ENCODE measurements at places on chromosomes 7 and 10.

- no peak for DNase-seq
Measured at GRCh38 chr7:99468336-99468918, 2.5 kb upstream of the ATP5MF start.

GRCh38 chr10:63143987-63144386, 10.9 kb downstream of the NRBF2 start:
- no peak for DNase-seq

DNA sequence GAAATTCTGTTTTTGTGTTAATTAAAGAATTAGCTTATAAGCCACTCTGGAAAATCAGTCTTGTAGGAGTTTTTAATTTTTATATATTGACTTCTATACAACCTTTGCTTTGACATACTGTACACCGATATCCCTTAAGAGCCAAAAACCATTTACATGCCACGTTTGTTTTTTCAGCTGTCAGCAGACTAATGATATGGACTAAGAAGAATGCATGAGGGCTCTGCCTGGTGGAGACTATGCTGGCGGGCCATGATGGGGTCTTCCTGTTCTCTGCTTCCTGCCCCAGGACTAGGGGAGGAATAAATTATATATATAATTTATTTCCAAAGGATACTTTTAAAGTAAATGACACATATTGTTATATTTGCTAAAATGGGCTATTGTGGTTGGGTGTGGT, 96.3 kb downstream of the CDK14 start:
- DNase-seq: no peak

GRCh38 chr10:71999360-72000072, 35.3 kb downstream of the CHST3 start:
- no peak for DNase-seq

- DNase-seq: peak; percentile 92
Measured at GRCh38 chr7:100478958-100479660, at the start of gene TSC22D4. Gene TSC22D4, minus strand, starts transcription at chr7:100479214. Its CDS starts 1,176 bp downstream, at chr7:100478038.

DNA sequence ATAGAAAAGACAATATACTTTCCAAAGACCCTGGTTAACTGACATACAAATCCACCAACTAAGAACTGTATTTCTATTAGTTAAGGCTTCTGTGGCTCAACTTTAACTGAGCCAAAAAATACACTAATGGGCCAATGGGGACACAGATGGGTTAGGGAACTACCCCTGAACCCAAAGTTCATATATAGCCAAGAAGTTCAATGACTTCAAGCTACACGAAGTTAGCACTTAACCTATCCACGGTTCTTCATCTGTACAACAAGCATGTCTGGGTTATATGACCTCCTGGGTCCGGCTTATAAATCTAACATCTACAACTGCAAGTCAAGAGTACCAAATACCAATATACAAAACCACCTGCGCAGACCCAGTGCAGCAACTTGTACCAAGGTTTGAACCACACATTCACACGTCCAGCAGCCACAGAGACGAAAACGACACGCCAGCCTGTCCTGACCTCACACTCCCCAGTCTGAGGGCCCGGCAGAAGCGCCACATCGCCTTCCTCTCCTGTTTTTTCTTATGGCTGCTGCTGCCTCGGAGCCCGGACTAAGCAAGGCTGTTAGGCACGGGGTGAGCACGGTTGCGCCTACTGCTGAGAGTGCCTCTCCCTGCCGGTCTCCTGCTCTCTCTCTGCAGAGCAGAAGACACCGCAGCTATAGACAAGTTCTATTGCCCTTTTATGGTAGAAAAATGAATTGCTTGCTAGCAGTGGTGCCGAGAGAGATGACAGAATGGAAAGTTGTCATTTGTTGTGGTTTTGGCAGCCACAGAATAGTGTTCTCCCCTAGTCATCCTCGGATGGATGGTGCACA, 86.3 kb downstream of the RNF216 start:
- DNase-seq: peak; percentile 78

GRCh38 chr10:93907059-93907458, 13.3 kb downstream of the SLC35G1 start:
- DNase-seq: no peak

- no peak for DNase-seq
Measured at GRCh38 chr7:131781-132482, 60.4 kb upstream of the FAM20C start.

DNA sequence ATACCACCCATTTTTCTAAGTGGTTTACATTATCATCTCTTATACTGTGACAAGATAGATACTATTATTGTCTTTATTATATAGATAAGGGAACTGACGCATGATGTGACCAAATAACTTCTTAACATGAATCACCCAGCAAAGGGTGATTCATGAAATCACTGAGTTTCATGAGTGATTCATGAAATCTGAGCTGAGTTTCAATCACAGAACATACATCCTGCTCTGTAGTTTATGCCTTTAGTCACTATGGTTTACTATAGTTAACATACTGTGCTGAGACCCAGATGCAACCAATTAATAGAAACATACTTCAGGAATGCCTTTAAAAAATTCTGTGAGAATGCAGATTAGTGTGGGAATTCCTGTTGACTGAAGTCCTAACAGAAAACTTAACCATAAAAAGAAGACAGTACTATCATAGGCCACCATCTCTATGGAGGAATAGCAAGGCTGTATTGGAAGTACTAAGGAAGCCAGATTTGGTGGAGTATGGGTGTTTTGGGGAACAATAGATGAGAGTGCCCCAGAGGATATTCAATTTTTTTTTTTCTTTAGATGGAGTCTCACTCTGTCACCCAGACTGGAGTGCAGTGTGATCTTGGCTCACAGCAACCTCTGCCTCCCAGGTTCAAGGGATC, 43.1 kb upstream of the SEMA3A start:
- DNase-seq: no peak

GRCh38 chr10:94129393-94130130, 135.8 kb downstream of the PLCE1 start:
- no peak for DNase-seq

DNA sequence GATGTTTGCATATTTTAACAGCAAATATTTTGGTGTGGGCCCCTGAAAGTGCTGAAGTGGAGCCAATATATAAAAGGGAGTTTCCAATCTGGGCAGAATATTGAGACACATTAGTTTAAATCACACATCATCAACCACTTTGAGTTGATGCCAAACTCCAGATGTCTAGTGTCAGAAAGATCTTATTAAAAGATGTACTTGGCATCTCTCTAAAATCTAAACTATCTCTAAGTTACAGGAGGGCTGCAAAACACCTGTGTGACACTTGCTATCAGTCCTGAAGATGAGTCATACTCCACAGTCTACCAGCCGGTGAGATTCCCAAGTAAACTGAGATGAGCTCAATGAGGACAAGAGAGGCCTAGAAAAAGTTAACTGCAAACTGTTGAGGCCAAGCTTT, 11.4 kb downstream of the JAZF1 start:
- no peak for DNase-seq

GRCh38 chr10:61623161-61623560, 39.6 kb upstream of the CABCOCO1 start:
- DNase-seq: no peak

GRCh38 chr10:86712317-86712707, 44.0 kb downstream of the LDB3 start:
- DNase-seq: no peak

- DNase-seq: no peak
Measured at GRCh38 chr10:91299999-91300575, 79.6 kb downstream of the PCGF5 start.

DNA sequence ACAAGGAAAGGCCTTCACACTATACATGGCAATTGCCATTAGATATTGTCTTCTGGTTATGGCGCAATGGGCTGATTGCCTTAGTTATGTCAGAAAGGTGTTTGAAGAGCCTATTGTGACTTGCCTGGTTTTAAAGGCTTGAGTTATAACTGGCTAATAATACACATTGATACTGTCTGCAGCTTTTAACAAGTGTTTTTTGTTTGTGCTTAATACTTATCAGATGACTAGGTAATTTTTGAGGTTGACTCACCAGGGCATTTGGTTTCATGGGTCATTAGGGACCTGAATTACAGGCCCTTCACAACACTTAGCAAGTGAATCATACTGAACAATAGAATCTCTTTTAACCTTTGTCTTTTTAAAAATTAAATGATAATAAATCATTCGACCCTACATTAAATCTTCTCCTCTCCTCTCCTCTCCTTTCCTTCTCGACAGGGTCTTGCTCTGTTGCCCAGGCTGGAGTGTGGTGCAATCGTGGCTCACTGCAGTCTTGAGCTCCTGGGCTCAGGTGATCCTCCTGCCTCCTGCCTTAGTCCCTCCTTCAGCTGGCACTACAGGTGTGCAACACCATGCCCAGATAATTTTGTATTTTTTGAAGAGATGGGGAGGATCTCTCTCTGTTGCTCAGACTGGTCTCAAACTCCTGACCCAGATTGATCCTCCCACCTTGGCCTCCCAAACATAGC, 196.3 kb downstream of the JCAD start:
- no peak for DNase-seq

DNA sequence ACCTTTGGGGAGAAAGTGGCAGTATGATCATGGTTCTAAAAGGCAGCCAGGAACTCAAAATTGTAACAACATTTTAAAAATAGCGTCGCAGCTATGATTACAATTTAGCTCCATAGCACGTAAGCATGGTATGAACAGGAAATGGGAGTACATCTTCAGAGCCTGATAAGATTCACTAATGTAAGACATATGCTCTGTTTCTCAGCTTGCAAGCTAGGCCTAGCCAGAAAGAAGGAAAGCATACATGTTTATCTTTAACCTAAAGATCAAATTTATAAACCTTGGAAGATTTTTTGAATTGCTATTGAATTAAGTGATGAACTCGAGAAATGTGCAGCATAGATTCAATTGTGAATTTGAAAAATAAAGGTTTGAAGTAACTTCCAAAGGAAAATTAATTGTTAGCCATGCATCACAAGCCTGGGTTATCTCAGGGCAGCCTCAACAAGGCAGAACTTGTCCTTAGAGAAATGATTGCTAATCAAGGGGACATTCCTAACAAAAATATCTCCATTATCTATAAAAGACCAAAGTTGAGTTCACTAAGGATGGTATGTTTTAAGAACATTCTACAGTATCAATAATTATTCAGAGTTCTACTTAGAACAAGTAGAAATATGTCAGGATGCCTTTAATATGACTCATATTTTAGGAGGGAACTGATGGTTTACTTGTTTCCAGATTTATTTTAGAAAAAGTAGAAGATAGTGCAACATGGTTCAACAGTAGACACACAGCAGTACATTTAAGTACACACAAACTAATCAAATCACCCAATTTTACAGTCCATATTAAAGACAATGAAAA, 38.8 kb upstream of the SEPTIN7 start:
- DNase-seq: no peak

DNA sequence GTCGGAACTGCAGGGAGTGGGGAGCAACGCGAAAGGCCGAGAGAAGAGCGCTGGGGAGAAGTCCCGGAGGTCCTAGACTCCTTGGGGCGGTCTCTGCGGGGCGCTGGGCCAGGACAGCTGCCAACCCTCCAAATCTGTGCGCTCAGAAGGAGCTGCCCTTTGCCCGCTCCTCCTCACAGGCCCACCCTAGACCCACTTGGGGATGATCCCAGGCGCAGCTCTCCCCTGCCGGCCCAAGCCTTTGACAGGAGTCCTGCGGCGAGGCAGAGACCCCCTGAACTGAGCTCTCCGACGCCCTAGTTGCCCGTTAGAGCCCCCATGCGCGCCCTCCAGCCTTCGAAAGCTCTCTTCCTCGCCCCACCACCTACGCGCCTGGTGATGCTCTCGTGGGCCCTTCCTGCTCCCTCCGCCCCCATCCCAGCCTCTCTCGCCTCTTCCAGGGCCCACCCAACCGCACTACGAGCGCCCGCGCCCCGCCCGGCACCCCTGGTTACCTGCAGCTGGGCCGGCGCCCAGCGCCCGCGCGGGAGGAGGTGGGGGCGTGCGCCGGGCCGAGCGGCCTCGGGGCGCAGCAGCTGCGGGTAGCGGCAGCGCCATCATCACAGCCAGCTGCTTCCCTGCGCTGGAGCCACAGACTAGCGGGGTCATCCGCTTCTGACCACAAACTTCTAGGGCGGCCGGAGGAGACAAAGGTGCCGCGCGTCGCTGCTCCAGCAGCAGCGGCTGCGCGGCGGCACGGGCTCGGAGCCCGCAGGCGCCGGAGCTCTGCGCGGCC, 353.4 kb downstream of the DNAJB6 start:
- no peak for DNase-seq

DNA sequence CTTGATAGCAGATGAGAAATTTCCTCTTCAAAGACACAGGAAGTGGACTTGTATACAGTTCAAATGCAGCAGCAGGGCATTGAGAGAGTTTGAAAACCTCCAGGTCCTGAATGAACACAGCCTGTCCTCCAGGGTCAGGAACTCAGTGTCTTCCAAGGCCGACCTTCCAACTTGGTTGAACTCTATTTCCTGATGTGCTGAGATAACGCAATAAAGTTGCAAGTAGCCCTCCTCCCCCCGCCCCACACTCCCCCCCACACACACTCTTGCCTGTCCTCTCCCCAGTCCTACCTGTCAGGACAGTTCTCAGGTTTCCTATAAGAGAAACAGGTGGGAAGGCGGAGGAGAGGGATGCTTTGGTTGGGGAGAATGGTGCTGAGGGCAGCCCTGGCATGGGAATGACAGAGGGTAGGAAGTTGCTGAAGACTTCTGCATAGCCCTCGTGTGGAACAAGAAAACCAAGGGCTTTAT, 90.0 kb downstream of the CCDC71L start:
- DNase-seq: no peak

DNA sequence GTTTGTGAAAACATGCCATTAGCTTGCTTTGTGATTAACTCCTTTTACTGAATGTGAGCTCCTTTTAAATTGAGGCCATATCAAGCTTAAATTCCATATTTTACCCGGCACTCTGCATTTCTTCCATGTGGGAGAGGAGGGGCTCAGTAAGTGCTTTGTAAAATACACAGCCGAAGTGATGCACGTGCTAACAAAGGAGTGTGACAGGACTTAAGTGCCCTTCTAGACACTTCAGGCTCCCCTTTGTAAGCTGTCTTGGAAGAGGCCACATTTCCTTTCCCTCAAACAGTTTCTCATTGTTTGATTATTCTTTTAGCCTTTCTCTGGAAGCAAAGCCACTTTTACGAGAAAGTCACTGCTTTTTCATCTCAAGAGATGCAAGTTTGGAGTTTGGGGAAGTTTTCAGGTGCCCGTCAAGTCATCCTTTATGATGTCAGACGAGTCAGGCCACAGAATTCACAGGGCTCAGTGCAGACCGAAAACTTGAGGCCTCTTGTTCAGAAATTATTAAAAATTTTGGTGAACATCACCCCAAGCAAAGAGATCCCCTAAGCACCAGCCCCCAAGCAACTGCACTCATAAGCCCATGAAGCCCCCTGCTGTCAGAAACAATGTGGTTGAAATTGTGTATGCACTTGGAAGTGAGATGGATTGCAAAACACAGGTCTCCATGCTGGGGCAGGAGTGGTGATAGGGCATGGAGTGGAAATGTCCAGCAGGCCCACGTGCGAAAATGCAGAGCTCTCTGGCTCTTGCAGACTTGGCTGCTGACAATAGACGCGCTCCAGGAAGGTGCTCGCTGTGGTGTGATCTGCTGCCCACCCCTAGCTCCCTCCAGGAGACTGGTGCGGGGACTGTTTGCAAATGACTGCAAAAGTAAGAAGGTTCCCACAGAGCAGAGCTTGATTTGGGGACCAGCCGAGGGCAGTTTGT, 11.5 kb downstream of the IKZF1 start:
- DNase-seq: no peak

- DNase-seq: no peak
Measured at GRCh38 chr7:7709291-7709690, 9.1 kb downstream of the RPA3 start.

GRCh38 chr7:148708026-148708885, 9.6 kb downstream of the CUL1 start:
- DNase-seq: no peak

All from central memory CD4-positive, alpha-beta T cell (primary cell).